ENCODE measurements at places on chromosomes 7 and 10.

- no peak for DNase-seq
These were observed 60.2 kb downstream of the LSMEM1 start for GRCh38 chr7:112540839-112541577.

- DNase-seq: no peak
These were observed 305.9 kb downstream of the DOCK4 start for GRCh38 chr7:111900283-111900682.

GRCh38 chr10:58414270-58415041, 29.2 kb downstream of the TFAM start:
- peak; percentile 63 for DNase-seq

DNA sequence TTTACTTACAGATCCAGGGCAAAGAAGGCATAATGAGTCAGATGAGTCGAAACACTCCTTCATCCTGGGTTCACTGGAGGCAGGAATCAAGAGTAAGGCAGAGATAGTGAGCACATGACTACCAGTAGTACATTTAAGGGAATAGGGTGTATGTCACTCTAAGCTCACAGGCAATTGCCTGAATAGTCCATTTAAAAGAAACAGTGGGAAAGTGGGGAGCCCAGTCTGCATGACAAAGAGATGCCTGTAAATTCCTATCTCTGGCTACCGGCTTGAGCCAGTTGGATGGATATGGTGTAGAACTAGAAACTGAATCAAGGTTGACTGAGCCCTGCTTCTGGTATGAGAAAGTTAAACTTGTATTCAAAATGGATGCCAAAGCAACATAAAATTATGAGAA, 861.5 kb upstream of the ZWINT start:
- no peak for DNase-seq

GRCh38 chr7:131013716-131014115, 279.7 kb upstream of the KLF14 start:
- no peak for DNase-seq
